Astrocyte of the cerebellum (primary cell): ENCODE measurements at places on chromosomes 7 and 10.

GRCh38 chr10:4242561-4243035, 457.6 kb upstream of the KLF6 start:
- DNase-seq: peak; percentile 95

GRCh38 chr7:140360697-140361229, 37.6 kb downstream of the SLC37A3 start:
- DNase-seq: no peak

GRCh38 chr7:78170815-78171214, 372.2 kb downstream of the PHTF2 start:
- no peak for DNase-seq

DNA sequence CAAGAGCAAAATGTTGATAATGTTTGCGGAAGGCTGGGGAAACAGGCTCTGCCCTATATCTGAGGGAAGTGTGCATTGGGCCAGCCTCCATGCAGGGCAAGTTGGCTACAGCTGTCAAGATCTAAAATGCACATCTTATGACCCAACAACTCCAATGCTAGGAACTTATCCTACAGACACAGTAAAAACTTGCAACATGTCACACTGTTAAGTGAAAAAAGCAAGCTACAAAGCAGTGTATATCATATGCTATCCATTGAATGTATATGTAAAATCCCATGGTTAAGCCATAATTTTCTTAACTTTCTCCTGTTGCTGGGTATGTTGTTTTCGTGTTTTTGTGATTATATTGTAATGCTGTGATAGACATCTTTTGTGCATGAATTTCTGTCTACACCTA, 16.3 kb upstream of the KAT6B start:
- DNase-seq: no peak

GRCh38 chr10:69412232-69412790, 4.4 kb downstream of the TACR2 start:
- DNase-seq: no peak

DNA sequence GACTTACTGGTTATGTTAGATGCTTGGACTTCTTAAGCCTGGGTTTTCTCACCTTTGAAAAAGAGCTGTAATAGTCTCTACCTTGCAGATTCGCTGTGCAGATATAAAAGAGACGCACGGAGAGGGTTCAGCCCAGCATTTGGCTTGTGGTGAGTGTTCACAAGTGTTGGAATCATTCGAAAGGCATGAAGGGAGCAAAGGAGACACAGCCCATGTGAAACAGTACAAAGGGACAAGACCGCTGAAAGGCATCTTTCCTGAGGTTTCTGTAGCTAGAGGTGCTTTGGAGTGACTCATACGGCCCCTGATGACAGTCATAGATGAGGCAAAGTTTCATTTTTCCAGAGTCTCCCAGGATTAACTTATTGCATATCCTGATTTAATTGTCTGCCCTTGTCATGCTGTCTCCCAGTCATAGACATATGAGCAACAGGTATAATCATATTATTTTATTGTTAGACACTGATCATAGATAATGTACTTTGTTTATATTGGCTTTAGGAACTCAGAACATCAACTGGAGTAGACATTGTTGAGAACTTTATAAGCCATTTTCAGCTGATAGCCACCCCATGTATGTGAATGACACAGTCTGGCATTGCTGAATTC, 171.1 kb downstream of the ADRA2A start:
- no peak for DNase-seq

DNA sequence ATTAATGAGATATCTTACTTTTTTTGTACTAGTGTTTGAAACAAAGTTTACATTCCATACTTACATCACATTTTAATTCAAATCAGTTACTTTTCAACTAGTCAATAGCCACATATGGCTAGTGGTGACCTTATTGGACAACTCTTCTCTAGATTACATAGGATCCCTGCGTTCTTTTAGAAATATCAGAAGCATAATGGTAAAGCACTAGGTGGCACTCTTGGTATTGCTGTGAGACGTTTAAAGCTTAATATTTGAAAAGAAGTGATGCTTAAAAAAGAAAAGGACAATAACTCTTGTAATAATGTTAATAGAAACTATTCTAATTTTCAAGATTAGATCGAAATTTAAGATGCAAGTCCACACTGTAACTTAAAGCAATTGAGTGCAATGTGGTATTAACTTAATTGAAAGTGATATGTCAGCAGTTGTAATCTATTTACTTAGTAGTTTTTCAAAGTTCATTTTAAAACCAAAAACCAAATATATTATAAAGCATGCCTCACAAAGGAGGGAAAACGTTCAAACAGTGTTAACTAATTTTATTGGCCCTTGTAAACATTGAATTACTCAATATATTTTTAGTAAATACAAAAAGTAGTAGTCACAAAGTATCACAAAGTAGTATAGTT, 339.1 kb downstream of the ATRNL1 start:
- DNase-seq: peak; percentile 23

DNA sequence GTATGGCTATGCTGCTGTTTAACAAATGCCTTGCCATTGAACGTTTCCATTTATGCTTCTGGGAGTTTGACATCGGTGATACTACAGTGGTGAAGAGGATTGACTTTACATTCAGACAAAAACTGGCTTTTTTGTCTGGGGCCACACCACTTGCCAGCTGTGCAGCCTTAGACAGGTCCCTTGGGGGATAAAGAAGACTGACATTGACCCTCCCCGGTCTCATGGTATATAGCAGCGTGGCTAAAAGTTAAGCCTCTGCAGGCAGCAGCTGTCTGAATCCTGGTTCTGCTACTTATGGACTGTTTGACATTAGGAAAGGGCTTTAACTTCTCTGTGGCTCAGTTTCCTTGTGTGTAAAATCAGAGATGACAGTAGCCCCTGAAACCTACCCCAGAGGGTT, 42.0 kb upstream of the PTF1A start:
- no peak for DNase-seq

DNA sequence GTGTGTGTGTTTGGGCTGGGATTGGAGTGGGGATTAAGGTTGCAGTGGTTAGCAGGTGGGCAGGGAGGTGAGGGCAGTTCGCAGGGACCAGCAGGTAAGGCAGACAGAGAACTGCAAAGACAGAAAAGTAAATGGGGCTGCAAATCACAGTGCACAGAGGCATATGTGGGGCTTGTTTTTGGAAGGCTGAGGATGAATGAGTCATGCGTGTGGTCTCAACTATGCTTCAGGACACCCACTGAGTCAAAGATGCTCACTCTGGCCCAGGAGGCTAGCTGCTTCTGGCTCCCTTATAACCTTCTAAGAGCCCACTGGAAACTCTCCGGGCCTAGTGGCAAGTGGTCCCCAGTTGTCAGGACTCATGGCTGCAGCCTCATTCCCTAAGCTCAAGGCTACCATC, 118.2 kb downstream of the ZNF248 start:
- DNase-seq: no peak
